ENCODE measurements at places on chromosomes 12 and 14.

GRCh38 chr14:32085845-32086383 lies 8.8 kb downstream of the ARHGAP5 start:
- DNase-seq = no peak

- DNase-seq = no peak
Measured at GRCh38 chr12:21925296-21925913, 15.8 kb downstream of the ABCC9 start.

GRCh38 chr14:60647837-60648248 lies 1.4 kb downstream of the SIX1 start:
- no peak for DNase-seq

DNA sequence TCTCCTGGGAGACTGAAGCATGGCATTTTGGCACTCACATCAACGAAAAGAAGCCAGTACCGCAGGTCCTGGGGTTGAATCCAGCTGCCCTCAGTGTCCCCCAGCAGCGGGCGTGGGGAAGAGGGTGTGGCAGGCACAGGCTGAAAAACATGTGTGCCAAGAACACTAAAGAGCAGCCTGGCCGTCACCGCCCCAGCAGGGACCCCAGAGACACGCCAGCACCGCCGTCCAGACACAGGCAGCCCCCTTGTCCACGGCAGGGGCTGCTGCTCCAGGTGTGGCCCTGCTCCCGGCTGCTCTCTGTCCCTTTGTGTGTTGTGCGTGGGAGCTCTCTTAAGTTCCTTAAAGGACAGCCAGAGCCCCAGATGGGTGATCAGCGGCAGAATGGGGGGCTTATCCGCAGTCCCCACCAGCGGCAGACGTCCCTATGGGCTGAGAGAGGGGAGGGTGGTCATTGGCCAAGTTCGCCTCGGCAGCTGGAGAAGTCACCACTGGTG lies 556 bp downstream of the PHETA1 start:
- peak; percentile 30 for DNase-seq

- DNase-seq = no peak
Measured at GRCh38 chr14:99524091-99524661, 43.0 kb downstream of the CCNK start.

- no peak for DNase-seq
Measured at GRCh38 chr14:101255765-101256125, 305.6 kb upstream of the DIO3 start.

GRCh38 chr12:124174451-124175348 lies 120.2 kb upstream of the RFLNA start:
- DNase-seq = no peak

DNA sequence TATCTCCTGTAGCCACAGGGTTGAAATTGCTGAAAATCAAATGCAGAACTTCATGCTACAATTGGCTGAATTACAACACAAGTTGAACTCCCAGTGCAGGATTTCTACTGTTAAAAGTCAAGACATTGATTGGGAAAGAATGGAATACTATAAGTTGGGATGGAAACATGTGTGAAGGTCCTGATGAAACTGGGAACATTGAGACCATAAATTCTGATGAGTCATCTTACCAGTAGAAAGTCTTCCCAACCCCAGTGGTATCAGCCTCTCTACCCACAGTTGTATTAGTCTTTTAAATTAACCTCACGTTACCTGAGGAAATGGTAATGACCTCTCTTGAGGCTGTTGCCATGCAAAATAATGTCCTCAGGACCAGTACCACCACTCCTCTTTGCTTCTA lies 27.4 kb upstream of the DYRK2 start:
- DNase-seq = no peak

DNA sequence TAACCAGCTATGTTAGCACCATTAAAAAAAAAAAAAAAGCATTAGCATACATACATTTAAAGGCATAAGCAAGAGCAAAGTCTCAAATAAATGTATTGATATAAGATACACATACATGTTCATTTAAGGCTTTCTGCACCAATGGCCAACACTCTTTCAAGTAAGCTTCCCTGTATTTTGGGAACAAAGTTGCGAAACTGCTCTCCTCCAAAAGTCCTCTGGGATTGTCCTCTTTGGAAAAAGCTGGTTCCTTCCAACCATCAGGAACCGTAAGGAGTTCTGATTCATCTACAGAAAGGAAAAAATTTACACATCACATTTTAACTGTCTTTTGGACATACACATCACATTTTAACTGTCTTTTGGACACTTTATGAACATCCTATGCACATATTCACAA lies 3.2 kb downstream of the KRR1 start:
- DNase-seq = no peak

GRCh38 chr12:71958457-71958856 lies 19.8 kb downstream of the TPH2 start:
- DNase-seq = no peak

GRCh38 chr12:7747246-7747645 lies at the start of gene CLEC4C:
CLEC4C (minus strand) TSS chr12:7747375; CDS start chr12:7747348, 27 bp downstream.
- no peak for DNase-seq

GRCh38 chr12:5444520-5444919 lies 12.6 kb downstream of the NTF3 start:
- no peak for DNase-seq

DNA sequence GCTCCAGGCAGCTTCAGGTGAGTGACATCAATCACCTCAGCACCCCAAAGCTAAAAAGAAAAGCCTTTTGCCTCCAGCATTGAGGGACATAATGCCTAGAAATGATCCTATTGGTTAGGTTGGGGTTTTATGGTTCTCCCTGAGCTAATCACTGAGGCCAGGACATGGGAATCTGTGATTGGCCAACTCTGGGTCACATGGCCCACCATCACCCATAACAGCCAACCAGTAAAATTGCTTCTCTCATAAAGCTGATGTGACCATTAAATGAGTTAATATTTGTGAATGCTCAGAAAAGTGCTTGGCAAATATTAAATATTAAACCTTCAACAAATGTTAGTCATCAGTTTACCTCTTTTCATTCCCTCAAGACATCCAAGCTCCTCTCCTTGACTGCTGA lies 60.2 kb downstream of the TBX3 start:
- no peak for DNase-seq

- DNase-seq = no peak
Measured at GRCh38 chr12:91857813-91858542, 287.7 kb downstream of the BTG1 start.

DNA sequence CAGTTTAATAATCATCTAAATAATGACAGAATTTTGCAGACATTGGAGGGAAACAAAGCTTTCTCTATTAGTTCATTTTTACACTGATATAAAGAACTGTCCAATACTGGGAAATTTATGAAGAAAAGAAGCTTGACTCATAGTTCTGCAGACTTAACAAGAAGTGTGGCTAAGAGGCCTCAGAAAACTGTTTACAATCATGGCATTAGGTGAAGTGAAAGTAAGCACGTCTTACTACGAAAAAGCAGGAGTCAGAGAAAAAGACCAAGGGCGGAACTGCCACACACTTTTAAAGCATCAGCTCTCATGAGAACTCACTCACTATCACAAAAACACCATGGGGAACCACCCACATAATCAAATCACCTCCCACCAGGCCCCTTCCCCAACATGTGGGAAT lies 804.4 kb downstream of the FLRT2 start:
- DNase-seq = no peak

DNA sequence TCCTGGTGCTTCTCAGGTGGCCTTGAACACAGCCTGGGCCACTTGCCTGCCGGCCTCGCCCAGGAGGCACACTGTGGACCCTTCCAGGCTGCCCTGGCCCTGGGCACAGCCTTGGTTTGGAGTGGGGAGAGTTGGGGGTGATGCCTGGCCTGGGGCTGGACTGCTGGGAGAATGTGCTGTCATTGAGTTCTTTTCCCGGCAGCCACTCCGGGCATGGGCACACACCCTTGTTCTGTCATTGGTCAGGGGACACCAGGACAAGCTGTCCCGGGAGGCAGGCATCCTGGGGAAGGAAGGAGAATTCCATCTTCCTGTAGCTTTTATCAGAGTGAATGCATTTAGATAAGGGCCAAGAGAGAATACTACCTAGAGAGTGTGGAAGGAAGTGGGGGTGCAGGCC lies 61.8 kb upstream of the RIN3 start:
- DNase-seq = no peak

- DNase-seq = no peak
Measured at GRCh38 chr12:90441431-90441830, 513.5 kb downstream of the CCER1 start.

DNA sequence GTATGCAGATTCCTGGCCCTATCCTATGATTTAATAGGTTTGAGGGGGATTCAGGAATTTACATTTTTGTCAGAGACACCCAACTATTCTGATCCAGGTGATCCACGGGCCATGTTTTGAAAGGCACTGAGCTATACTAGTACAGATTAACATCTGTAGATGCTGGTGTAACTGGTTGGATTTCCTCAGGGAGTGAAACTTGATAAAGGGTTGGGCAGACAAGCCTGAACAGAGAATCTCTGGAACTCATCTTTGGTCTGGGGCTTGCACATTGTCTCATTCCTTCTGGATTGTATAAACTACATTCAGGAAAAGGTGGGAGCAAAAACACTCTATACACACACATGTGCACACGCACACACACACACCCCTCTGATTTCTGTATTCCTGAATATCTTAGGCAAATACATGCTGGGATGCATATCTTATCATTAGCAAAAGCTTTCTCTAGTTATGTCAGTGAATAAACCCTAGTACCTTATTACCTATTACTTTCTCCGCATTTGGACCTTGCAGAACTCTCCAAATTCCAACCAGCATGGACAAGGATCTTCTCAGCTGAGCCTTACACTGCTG lies 104.6 kb downstream of the SLC38A1 start:
- no peak for DNase-seq

DNA sequence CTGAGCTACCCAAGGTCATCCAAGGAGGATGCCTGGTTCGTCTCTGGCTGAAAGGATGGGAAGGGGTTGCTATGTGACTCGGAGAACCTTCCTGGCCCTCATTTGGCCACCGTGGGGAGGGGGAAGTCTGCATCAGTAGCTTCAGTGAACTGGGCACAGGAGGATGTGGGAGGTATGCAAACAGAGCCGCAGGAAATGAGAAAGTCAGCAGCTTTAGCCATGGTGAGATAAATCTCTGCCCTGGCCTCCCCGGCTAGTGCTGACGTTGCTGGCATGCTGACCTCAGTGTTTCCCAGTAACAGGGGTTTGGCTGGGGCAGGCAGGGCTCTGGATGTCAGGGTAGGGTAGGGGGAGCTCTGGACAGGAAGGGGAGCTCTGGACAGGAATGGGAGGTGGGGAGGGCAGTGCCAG lies 2.3 kb upstream of the CEBPE start:
- peak; percentile 70 for DNase-seq

- DNase-seq = no peak
Measured at GRCh38 chr14:51079085-51079484, 15.8 kb downstream of the TRIM9 start.

DNA sequence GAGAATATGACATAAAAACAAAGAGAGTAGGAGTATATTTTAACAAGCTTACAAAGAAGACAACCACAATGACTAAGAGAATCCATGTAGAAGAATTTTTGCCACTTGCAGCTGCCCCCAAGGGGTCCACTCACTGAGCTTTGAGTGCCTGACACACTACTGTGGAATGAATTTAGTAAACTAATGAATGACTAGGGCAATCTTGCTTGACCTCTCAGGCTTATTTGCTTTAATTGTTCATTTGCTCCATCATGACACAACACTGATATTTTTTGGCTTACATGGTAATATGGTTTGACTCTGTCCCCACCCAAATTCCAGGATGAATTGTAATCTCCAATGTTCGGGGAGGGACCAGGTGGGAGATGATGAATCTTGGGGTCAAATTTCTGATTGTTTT lies 249.1 kb upstream of the FAR2 start:
- no peak for DNase-seq

DNA sequence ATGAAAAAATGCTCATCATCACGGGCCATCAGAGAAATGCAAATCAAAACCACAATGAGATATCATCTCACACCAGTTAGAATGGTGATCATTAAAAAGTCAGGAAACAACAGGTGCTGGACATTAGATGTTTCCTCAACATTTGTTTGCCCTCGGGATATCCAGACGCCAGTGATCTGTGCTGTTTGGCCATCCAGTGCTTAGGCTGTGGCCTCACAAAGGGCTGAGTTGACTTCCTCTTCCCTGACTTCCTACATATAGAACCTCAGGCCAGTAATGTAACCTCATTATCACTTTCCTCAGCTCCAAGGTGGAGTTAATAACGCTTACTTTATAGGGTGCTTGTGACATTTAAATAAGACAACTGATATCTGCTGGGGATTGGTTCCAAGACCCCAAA lies 51.8 kb downstream of the SLC15A5 start:
- no peak for DNase-seq

DNA sequence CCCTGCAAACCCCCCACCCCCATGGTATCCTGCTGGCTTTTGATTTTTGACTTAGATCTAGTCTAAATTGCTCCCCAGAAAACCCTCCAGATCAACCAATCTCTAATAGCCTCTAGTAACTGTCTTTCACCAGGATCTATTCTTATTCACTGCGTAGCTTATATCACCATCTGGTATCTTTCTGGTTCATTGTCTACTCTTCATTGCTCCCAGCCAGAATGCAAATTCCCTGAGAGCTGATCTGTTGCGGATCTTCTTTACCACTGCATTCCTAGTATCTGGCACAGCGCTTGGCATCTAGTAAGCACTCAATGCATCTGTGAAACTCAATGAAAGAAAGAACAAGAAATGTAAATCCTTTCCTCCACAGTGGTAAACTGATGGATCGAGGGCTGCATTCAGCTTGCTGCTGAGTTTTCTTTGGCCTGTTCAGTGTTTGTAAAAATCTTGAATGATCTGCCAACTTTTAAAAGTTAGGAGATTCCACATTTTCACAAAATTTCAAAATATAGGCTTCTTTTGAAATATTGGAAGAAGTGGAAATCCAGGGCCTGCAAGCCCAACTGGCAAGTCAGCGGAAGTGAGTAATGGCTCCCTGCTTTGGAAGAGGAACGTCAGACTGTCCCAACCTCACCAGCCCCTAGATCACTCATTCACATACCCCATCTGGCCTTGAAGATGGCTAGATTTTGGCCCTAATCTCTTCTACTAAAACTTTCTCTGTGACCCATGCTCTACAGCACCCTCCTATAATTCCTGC lies 274.2 kb downstream of the SSPN start:
- no peak for DNase-seq

DNA sequence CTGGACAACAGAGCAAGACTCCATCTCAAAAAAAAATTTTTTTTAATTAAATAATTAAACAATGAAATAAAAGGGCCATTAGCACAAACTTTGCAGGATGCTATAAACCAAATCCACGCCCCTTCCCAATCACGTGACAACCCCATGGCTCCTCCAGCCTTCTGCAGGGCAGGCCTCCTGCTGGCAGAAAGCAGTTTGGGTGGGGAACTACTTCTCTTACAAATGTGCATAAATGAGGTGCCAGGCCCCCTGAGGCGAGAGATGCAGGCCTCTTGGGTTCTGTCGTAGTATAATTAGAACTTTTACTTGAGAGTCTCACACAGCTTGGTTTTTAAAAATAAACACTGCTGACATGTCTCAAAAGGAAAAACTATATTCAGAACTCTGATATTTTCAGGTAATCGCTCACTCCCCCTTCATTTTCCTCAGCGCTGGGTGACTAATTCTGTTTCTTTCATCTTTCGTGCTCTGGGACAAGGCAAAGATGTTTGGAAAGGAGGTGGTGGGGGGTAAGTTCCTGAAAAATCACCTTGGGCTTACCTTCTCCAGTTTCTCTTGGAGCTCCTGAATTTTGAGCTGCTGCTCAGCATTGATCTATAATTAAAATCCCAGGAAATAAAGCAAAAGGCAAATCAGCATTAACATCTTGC lies 101.7 kb downstream of the CIT start:
- DNase-seq = no peak
